Esophagus (tissue), 2 donors: ENCODE measurements at places on chromosomes 1 and 21. TPM values are rescaled to one million over a fixed set of nuclear protein-coding genes. Genes with fewer than 3 reads are reported as not detected.

The ASPM gene
- 4.2 TPM for polyA plus RNA-seq

The DHCR24 gene
- polyA plus RNA-seq: 196 TPM

The MYBPH gene
- polyA plus RNA-seq: not detected

The GUCA2A gene
- not detected for polyA plus RNA-seq

The OLIG2 gene
- not detected for polyA plus RNA-seq

The TAS1R3 gene
- 1.9 TPM for polyA plus RNA-seq

The TTLL7 gene
- polyA plus RNA-seq: 1.6 TPM

The TESK2 gene
- polyA plus RNA-seq: 4.3 TPM

The MXRA8 gene
- polyA plus RNA-seq: 14.7 TPM

The FYB2 gene
- 0.24 TPM for polyA plus RNA-seq

The CEP104 gene
- polyA plus RNA-seq: 7.0 TPM

The LCE2C gene
- not detected for polyA plus RNA-seq

The TMED5 gene
- 11.2 TPM for polyA plus RNA-seq

The RBM34 gene
- polyA plus RNA-seq: 57.4 TPM

The PTGFRN gene
- 25.9 TPM for polyA plus RNA-seq

The AIRE gene
- polyA plus RNA-seq: 0.01 TPM

The CD160 gene
- polyA plus RNA-seq: 0.05 TPM

The HSD3B2 gene
- polyA plus RNA-seq: 0.07 TPM

The CLDN17 gene
- polyA plus RNA-seq: 6.5 TPM

The PBX1 gene
- 8.1 TPM for polyA plus RNA-seq

The NEGR1 gene
- 0.59 TPM for polyA plus RNA-seq

The GPA33 gene
- polyA plus RNA-seq: 0.08 TPM

The SLC25A34 gene
- 0.46 TPM for polyA plus RNA-seq

The PFKFB2 gene
- 4.7 TPM for polyA plus RNA-seq

The MPL gene
- polyA plus RNA-seq: not detected

The C1orf94 gene
- not detected for polyA plus RNA-seq

The TGFBR3 gene
- 3.8 TPM for polyA plus RNA-seq

The SH2D2A gene
- 0.90 TPM for polyA plus RNA-seq

The CLCA4 gene
- polyA plus RNA-seq: 306 TPM

The FAM167B gene
- 2.0 TPM for polyA plus RNA-seq
